ENCODE measurements at places on chromosomes 3 and 15.

DNA sequence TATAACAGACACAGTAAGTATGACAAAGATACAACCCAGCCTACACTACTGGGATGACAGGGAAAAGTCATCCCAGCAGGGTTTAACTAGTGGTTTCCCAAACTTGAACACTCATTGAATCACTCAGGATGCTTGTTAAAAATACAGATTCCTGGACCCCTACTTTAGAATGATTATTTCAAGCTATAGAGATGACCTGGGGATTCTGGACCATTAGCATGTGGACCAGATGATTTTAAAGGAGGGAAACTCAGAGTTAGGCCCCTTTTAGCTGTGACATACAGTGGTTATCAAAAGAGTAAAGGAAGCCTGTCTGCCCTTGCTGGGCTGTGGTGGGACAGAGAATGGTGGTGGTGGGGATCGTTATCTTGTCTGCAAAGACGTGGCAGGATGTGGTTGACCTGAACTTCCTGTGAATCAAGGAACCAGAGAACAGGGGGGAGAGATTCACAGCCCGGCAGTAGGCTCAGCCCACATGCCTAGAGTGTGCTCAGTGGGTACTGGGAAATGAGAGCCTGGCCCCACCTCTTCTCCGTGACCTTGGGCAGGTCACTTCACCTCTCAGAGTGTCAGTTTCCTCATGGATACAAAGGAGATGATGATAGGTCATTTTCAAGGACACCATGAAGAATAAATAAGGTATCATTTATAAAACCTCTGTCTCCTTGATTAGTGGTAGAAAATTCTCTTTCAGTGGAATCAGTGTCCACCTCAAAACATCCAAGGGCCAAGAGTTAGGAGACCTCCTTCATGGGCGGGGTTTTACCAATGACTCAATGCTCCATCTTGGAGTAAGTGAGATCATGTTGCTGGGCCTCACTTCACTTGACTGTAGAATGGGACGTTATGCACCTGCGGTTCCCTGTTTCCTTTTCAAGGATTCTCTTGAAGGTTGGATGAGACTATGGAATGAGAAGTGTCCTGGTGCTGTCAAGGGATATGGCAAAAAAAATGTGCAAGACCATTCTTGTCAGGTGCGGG is 306.5 kb downstream of the RPLP1 start:
- peak; percentile 82 for DNase-seq

DNA sequence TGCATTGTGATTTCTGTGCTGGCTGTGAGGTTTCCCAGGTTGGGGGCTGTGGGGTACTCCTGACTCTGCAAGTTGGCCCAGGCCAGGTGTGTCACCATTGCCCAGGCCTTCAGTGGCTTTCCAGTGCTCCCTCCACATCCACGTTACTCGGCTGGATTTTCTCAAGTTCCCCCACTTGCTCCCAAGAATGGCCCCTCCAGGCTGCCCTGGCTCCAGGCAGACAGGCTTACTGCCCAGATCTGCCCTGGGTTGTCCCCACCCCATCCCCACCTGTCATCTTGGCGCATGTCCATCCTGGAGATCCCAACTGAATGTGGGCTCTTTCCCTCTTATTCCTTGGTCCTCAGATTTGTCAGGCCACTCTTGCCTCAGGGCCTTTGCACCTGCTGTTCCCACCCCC is 3.6 kb downstream of the APBA2 start:
- DNase-seq = no peak

- no peak for DNase-seq
Measured at GRCh38 chr3:172595664-172596393, 72.6 kb upstream of the TNFSF10 start.

DNA sequence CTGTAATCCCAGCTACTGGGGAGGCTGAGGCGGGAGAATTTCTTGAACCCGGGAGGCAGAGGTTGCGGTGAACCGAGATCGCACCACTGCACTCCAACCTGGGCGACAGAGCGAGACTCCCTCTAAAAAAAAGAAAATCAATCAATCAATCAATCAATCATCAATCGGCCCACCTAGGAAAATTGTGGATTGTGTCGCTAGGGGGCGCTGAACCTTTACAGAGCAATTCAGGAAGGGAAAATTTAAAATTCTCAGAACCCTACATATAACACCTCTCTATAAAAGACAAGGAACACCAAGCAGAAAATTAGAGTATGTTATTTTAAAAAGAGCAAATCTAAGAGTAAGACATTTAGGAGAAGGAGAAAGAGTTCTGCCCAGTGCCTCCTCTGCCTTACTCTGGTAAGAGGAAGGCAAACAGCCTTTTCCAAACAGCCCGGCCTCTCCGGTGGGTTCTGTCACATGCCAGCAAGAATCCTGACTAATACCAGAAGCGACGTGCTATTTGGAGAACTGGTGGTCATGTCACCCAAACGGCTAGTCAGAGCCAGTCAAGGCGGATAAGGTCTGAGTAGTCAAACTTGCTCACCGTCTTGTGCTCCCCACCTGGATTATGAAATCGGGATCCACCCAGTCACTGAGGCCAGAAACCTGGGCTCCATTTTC is 22.3 kb upstream of the SMCO1 start:
- peak; percentile 67 for DNase-seq

DNA sequence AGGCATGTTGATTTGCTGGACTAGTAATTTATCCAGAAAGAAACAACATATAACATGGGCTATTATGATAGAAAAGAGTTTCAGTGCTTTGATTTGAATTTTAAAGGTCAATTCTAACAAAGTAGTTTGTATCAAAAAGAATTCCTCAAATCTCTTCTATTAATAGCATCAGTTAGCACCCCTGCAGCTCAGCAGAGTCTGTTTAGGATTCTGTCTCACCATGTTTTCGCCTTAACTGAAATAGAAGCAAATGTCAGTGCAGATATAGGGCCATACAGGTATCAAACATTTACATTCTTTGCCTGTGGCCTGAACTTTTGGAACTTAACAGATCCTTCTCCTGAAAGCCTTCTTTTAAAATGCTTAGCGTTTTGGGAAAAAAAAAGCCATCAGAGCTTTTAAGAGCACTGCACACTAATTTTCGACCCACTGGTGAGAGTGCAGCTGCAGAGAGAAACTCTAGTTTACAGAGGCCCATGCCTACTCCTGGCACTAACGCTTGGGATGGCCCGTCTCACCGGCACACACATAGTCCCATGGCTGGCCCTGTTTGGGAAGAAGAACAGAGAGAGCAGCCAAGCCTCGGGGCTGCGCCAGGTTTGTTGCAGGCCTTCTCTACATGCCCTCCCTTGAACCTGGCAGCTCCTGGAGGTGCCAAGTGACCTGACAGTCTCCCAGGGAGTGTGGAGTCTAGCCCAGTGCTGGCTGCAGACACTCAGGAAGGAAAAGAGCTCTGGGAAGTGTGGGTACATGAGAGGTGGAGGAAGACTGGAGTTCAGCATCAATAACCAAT is 9.9 kb upstream of the PAQR9 start:
- no peak for DNase-seq

DNA sequence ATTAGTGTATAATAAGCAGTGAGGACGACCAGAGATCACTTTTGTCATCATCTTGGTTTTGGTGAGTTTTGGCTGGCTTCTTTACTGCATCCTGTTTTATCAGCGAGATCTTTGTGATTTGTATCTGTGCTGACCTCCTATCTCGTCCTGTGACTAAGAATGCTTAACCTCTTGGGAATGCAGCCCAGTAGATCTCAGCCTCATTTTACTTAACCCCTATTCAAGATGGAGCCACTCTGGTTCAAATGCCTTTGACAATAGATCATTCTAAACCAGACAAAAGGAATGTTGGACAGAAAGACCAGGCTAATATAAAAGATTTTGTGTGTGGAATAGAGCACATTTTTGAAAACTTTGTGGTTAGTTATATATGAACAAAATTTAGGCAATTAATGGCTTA is 618.5 kb upstream of the BCHE start:
- DNase-seq = no peak
